Epithelial cell of proximal tubule (primary cell): ENCODE measurements at places on chromosomes 11 and 22. TPM values are rescaled to one million over a fixed set of nuclear protein-coding genes. Genes with fewer than 3 reads are reported as not detected.

The MMP8 gene
- total RNA-seq, result not detected in 2 replicates

The MS4A15 gene
- not detected in 2 replicates for total RNA-seq

The RBMXL2 gene
- total RNA-seq, result 0.14 TPM in 1 of 2 replicates, not detected in the other

The C11orf42 gene
- total RNA-seq, result not detected in 2 replicates

The MYRF gene
- total RNA-seq, result 7.6 and 25.0 TPM in 2 replicates
